ENCODE measurements at places on chromosomes 1 and 21. TPM values are rescaled to one million over a fixed set of nuclear protein-coding genes. Genes with fewer than 3 reads are reported as not detected.

Gene TAF13
- total RNA-seq, result 40.9 TPM

Gene HCRTR1
- total RNA-seq, result not detected

Gene ARMH1
- total RNA-seq, result 33.3 TPM

DNA sequence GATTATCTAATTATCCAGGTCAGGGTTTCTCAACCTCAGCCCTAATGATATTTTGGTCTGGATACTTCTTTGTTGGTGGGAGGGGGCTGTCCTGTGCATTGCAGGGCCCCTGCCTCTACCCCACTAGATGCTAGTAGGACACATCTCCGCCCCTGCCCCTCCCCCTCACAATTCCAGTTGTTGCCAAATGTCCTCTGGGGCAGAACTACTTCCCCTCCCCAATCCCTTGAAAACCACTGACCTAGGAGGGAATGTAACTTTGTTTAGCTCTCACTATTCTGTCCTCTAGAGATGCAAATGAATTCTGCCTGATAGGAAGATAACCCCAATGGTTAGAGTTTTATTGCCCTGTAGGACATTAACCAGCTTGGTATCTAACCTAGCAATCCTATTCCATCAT is 8.1 kb downstream of the CACNA1S start:
- no peak for DNase-seq

GRCh38 chr1:48309564-48310082 is 87.1 kb downstream of the SLC5A9 start:
- DNase-seq, result no peak

DNA sequence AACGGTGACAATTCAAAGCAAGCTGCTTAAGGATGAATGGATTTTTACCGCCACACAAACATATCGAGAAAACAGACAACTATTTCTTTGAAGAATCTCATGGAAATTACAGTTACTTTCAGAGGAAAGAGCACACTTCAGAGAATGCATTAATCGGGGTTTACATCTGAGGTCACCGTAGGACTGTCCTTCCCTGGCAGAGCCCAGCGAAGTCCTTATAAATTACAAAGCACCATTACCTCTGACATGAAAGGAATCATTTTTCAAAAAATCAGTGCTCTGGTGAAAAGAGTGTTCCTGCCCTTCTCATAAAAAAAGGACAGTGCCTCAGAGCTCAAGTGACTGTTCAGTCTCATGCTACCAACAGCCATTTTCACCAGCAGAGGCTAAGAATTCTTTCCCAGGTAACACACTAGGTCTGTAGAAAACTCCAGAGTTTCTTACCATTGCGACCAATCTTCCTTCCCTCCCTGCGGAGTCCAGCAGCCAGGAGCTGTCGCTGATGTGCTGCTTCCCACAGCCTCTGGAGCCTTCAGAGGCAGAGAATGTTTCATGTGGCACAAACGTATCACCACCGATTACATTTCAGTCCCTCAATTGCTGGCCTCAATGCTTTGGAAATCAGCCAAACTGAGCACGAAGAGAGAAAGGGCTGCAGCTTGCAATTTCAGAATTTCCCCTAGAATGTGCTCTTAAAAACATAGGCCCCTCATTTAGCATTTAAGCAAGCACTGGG is 75.4 kb downstream of the PLD5 start:
- DNase-seq, result no peak

- no peak for DNase-seq
These were observed 121.1 kb upstream of the DUSP10 start for GRCh38 chr1:221862971-221863370.

DNA sequence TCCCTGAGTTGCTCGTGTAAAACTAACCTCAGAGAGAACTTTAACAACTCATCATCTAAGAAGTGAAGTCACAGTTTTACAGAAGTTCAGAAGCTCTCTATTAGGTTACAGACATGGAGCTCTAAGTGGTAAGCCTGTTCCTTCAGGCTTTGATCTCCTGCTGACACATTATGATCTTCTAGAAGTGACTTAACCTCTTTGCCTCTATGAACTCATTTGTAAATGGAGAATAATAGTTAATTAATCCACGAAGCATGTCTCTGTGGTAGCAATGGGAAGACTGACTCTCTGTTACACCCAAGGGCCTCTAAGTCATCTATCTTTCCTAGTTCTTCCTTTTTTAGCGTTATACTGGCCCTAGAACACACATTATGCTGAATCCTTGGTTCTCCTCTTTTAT is 157.9 kb upstream of the NRIP1 start:
- DNase-seq, result no peak

- no peak for DNase-seq
These were observed 25.0 kb downstream of the PBX1 start for GRCh38 chr1:164583835-164584539.

GRCh38 chr21:42161956-42162681 is 56.8 kb upstream of the ABCG1 start:
- no peak for DNase-seq

DNA sequence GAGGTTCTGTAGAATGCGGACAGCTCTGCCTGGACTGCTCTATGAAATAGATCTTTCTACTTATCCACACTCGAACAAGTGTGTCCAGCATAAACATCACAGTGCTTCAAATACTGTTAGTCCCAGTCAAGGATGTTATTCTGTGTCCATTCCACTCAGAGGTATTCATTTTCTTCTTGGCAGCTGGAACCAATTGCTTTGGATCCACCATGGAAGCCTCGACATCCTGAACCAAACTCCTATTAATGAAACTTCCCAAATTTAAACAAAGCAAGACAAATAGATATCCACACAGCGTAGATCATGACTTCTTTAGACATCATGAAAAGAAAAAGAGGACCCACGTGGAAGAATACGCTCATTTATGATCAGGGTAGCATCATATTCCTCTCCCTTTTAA is 95.8 kb downstream of the DISC1 start:
- DNase-seq, result no peak

- DNase-seq, result no peak
These were observed 60.1 kb downstream of the CCDC30 start for GRCh38 chr1:42523171-42523570.

DNA sequence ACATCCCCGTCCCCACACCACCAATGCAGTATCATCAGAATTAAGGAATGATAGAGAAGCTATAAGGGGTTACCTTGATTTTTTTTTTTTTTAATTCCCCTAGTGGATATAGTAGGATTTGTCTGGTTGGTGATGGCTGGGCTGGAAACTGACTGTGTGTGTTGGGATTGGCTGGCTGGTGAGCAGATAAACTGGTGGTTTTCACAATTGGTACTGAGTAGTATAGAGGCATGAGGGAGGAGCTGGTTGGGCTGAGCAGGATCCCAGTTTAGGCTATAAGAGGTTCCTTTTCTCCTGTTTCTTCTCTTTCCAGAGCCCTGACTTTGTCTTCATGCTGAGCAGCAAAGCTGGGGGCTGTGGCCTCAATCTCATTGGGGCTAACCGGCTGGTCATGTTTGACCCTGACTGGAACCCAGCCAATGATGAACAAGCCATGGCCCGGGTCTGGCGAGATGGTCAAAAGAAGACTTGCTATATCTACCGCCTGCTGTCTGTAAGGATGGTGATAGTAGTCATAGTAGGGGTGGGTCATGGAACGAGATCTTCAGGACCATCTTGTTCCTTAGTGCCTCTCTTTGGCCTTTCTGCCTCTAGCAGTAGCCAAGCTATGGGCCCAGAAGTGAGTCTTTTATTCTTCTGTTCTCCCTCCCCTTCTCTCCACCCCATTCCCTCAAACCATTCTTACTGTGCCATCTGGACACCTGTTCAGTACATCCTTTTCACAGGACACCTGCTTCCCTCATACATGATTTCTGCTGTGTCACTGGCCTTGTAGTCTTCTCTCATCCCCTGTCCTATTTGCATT is 26.9 kb downstream of the RAD54L start:
- no peak for DNase-seq
